ENCODE measurements at places on chromosomes 2 and 18.

- no peak for DNase-seq
Measured at GRCh38 chr18:23487738-23488570, 15.4 kb upstream of the RMC1 start.

DNA sequence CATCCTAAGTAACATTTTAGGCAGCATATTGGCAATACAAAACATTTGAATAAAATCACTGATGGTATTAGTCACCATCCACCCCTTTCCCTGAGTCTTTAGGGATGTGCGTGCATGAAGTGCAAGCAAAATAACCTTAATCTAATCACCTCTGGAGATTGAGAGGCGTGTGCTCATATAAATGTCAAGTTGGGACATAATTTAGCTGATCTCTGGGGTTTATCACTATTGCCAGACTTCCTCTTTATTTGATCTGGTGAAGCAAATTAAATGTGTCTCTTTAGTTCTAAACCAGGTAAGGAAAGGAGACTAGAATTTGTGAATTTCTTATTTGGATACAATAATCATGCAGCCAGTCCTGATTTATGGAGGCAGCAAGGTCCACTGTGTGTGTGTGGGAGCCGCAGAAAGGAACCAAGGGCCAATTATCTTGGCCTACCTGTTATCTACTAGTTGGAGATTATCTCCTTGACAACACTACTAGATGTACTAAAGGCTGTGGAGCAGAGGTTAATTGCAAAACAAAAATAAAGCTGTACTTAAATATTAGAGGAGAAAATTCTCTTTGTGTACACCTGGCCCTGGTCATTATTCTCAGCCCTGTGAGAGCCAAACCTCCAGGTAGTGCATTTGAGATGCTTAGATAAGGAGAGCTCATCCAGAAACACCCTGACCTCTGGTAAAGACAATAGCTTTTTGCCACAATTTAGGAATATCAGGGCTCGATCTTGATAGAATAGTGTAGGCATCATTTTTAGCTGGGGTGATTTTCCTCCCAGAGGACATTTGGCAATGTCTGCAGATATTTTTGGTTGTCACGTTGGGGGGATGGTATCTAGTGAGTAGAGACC, 78.2 kb downstream of the HRH4 start:
- DNase-seq: no peak

DNA sequence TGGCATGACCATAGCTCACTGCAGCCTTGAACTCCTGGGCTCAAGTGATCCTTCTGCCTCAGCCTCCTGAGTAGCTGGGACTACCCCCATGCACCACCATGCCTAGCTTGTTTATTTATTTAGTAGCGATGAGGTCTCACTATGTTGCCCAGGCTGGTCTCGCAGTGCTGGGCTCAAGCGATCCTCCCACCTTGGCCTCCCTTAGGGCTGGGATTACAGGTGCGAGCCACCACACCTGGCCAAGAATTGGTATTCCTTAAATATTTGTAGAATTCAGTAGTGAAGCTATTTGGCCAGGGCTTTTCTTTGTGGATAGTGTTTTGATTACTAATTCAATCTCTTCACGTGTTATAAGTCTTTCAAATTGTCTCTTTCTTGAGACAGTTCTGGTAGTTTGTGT, 56.0 kb downstream of the ODC1 start:
- DNase-seq: no peak

GRCh38 chr2:233044974-233045605, 12.6 kb downstream of the NEU2 start:
- DNase-seq: no peak

DNA sequence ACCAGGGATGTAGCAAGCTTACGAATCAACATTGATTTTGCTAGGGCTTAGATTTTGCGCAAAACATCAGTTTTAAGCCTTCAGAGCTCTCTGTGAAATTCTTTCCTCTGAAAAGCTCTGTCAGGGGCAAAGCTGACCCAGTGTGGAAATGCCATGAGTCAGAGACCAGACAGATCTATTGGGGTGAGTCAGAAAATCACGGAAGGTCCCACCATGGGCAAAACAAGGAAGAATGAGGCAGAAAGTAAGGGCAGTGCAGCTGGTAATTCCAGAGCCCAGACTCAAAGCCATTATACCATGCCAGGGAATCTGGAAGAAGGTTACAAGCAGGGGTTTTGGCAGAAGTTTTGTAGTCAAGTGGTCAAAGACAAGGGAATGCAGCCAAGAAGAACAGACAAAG, 256.6 kb upstream of the CTAGE1 start:
- no peak for DNase-seq

DNA sequence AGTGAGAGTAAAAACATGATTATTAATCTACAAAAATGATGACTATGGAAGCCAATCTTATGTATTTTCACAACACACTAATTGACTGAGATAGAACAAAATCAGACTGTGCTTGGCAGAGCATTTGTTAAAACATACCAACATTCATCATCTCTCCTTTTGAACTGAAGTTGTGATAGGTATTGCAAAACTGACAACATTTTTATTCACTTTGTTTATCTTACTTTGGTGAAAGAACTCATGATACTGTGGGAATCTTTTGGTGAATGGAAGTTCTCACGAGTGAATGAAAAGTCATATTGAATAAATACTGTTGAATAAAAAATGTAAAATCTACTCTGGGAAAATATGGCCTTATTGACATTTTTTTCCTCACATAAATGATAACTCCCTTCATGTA, 1430.2 kb upstream of the PIK3C3 start:
- no peak for DNase-seq

DNA sequence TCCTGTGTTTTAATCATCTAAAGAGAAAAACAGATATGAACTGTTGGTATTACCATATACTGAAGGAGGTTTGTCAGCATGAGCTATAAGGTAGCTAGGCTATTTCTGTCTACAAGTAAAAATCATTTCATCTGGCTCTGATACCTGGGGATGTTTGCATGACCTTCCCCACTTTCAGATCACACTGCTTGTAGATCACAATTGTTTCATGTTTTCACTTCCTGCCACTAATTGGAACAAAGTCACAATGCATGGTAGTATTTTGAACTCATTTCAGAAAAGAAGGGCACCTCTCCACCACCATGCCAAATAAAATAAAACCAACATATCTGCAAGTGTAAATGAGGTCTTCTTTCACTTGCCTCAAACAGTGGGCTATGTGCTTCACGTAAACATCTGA, 37.8 kb downstream of the NYAP2 start:
- no peak for DNase-seq

GRCh38 chr2:114545052-114545451, 102.6 kb downstream of the DPP10 start:
- DNase-seq: no peak

GRCh38 chr2:139514951-139515350, 734.8 kb upstream of the NXPH2 start:
- DNase-seq: no peak

- DNase-seq: no peak
Measured at GRCh38 chr2:71928734-71929481, 218.8 kb downstream of the CYP26B1 start.

DNA sequence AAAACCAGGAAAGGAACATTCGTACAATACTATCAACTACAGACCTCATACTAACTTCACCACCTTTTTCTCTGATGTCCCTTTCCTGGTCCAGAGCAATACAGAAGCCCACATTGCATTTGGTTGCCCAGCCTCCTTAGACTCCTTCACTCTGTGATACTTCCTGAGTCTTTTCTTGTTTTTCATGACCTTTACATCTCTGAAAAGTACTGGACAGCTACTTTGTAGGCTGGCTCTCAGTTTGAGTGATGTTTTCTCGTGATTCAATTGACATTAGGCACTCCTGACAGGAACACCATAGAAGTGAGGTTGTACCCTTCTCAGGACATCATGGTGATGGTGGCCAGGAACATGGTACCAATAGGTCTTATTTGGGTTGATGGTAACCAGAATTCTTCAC, 185.9 kb upstream of the SLC39A10 start:
- DNase-seq: no peak

GRCh38 chr2:143482316-143482715, 353.1 kb downstream of the ARHGAP15 start:
- no peak for DNase-seq

- DNase-seq: no peak
Measured at GRCh38 chr2:42114091-42114490, 55.1 kb upstream of the EML4 start.

- DNase-seq: no peak
Measured at GRCh38 chr2:142974288-142975024, 97.0 kb downstream of the KYNU start.

DNA sequence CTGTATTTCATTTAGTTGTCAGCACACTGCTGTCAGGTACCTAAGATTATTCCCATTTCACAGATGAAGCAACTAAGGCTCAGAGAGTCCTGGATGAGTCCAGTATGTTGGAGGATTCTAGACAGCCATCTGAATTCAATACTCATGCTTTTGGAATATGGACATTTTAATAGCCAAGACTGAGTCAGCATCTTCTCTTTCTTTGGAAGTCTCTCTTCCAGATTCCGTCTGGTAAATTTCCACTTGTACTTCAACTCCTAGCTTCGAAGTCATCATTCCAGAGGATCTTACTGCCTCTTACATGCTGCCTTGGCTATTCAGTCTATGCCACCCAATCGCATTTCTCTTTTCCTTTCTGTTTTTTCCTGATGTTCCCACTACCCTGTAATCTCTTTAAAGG, 40.6 kb downstream of the INSIG2 start:
- no peak for DNase-seq

DNA sequence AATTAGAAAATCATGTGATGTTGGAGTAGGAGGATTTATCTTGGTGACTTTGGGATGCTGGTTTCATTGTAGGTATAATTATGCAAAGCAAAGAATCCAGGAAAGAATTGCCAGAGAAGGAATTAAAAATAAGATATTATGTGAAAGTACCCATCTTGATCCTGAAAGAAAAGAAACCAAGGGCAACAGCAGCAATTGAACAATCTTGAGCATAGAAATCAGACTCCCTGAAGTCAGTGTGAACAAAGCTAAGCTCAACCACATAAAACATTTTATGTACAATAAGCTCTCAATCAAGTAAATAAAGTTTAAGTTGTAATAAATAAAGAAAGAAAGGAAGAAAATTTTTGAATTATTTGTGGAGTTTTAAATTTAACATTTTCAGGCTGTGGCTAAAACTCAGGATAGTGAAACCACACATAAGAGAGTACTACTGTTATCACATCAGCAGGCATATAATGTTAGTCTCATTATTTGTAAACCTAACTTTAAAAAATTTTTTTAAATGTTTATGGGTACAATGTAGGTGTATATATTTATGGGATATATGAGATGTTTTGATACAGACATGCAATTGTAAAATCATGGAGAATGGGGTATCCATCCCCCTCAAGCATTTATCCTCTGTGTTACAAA, 32.8 kb upstream of the GPR55 start:
- DNase-seq: peak; percentile 24

DNA sequence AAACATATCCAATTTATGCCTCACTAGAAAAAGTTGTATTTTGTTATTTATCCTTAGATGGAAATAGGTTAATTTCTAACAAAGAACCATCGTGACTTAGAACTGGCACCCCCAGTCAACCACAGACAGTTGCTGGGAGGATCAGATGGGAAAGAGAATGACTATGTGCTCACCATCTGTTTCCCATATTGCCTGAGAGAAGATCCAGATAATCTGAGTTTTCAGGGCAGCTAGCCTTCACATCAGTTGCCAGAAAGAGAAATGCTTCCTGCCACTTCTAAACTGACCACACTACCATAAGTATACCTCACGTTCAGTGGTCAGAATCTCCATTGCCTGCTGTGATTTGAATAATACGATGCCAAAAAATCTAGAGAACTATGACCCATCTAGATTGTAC, 28.4 kb upstream of the NEB start:
- DNase-seq: no peak

- DNase-seq: no peak
Measured at GRCh38 chr2:56047136-56047535, 123.6 kb upstream of the EFEMP1 start.

DNA sequence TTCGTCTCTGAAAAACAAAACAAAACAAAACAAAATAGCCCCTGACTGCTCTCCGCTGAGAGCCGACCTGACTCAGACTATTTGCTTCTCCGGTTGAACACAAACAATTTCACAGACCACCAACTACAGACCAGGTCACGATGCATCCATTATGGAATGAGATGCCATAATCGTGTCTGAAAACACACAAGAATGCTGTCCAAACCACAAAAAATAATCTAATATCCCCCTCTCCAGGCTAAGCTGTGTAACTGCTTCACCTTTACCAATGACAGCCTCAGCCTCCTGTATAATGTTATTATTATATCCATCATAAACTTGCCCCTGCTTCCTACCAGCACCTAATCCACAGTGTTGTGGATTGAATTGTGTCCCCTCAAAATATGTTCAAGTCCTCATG, 114.7 kb downstream of the DNAH6 start:
- peak; percentile 72 for DNase-seq

DNA sequence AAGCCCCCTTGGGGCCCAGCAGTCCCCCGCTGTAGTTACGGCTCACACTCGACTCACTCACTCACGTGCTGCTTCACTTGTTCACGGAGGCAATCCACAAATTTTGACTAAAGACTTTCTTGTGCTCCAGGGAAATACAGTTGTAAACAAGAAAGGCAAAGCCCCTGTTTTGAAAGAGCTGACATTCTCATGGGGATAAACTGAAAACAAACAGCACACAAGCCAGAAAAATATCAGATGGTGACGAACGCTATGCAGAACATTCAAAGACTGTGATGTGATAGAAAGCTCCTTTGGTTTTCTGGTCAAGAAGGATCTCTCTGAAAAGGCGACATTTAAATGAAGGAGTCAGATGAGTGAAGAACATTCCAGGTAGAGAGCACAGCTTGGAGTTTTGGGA, 385.3 kb upstream of the SMIM21 start:
- DNase-seq: no peak

DNA sequence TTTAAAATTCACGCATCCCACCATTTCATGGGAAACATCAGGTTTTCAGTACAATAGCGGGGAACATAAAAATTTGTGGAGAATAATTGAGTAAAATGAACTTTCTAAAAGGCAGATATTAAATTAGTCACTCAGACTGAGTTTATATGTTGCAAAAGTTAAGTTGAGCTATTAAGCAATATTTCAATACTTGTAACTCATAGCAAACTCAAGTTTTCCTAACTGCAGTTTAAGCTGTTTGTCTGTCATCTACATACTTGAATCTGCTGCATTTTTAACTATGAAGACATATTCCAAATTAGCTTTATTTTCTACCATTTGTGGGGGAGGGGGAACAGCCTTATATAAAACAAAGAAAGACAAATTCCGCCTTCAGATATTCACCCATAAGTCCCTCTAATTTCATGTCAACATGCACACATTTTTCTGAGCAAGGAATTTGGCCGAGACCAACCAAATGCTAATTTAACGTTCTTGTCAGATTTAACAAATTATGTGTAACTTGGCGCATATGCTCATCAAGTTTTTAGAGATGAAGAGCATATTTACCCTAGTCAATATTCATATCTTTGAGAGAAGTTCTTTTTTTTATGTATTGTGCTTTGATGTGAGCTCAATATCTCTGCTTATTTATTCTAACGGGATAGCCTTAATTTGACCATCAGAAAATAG, 462.9 kb downstream of the TXNL1 start:
- DNase-seq: no peak

- no peak for DNase-seq
Measured at GRCh38 chr2:29662861-29663260, 258.5 kb downstream of the ALK start.

Data from NCI-H2227 treated with DMSO at 0.1 percent for 48 hours (cell line).